RCC 7860 (cell line): ENCODE measurements at places on chromosomes 2 and 18.

GRCh38 chr2:65636813-65637483, 204.5 kb upstream of the SPRED2 start:
- DNase-seq, result no peak

- no peak for DNase-seq
These were observed 78.3 kb downstream of the SMAD4 start for GRCh38 chr18:51108330-51108729.

- no peak for DNase-seq
These were observed 169.2 kb upstream of the HS6ST1 start for GRCh38 chr2:128487650-128488387.

GRCh38 chr2:48902521-48902920, 147.0 kb upstream of the LHCGR start:
- no peak for DNase-seq

GRCh38 chr18:5391409-5391808, 95.9 kb upstream of the ZBTB14 start:
- DNase-seq, result no peak
